ENCODE measurements at places on chromosomes 13 and 19.

- peak; percentile 68 for DNase-seq
Measured at GRCh38 chr19:51016798-51017683, 2.5 kb downstream of the KLK10 start.

- DNase-seq: no peak
Measured at GRCh38 chr13:111259058-111259457, 61.4 kb upstream of the TEX29 start.

GRCh38 chr13:40170091-40170490 lies 496.4 kb downstream of the FOXO1 start:
- no peak for DNase-seq

DNA sequence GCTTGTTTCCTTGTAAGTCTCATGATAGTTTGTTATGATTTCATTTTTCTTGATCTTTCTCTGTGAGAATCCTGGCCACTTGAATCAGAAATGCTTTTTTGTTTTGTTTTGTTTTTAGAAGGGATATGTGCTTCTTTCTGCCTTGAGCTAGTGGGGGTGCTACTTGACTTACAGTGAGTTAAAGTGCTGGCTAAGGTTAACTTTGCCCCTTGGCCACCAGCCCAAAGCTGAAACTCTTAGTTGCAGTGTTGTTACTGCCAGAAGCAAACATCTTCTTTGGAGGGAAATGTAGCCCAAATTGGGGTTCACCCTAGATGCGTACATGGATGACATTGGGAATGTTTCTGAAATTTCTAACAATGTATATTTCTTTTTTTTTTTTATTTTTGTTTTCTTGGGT lies 57.4 kb downstream of the TDRD3 start:
- no peak for DNase-seq

- no peak for DNase-seq
Measured at GRCh38 chr13:92727118-92727517, 499.5 kb upstream of the GPC6 start.

DNA sequence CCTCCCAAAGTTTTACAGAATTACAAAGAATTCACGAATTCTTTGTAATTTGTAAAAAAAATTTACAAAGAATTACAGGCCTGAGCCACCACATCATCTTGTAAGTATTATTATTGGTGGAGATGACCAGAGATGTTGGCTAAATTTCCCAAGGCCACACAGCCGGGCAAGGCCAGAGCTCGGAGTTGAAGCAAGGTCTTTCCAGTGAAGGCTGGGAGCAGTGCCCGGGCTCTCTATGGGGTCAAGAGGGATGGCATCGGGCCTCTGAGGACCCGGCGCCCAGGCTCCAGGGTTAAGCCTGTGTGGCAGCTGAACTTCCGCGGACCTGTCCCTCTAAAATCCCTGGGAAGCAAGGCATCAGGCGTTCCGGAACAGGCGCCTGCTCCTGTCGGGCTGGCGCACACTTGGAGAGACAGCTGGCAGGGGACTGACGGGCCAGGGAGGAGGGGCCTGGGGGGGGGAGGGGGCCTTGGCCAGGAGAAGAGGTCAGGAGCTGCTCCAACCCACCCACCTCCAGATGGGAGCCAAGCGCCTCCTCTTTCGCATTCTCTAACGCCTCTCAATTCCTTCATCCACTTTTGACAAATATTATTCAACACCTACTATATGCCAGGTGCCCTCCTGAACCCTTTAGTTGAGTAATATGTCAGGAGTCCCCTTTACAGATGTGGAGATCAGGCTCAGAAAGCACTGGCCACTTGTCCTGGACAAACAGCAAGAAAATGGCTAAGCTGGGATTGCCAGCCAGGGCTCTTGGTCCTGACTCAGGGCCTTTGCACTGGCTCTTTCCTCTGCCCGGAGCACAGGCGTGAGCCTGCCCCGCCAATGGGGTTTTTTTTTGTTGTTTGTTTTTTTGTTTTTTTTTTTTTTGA lies 36.8 kb upstream of the SEMA6B start:
- DNase-seq: no peak

DNA sequence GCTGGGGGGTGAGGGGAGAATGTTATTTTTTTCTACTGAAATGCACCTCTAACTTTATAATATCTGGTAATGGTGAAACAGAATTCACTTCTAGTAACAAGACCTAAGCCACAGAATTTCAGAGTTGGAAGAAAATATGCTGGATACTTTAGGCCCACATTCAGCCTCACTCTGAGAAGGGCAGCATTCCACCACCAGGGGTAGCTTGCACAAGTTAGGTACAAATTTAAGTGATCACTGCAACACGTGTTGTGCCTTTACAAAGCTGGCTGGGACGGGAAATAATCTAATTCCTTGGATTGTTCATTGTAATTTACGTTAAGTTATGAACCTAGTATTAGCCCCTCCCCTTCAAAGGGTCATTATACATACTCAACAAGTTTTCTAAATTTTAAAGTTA lies 192.3 kb downstream of the RGCC start:
- DNase-seq: no peak

DNA sequence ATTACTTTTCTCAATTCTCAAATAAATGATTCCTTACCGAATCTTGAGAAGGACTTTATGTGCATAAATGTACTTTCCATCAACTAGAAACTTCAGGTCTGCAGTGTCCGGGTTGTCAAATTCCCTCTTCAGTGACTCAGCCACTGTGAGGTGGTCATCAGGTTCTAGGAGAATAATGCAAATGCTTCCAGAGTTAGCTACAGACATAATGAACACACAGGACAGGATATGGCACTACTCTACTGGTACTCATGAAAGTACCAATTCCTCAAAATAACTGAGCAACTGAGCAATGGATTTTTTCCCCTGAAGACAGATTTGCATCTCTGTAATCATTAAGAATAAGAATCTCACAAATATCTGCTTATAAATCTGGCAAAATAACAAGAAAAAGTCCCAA lies 31.2 kb downstream of the RCBTB2 start:
- DNase-seq: no peak

- no peak for DNase-seq
Measured at GRCh38 chr13:33800646-33801186, 17.2 kb upstream of the RFC3 start.

GRCh38 chr19:58361900-58362271 lies 665 bp downstream of the ZNF497 start:
- peak; percentile 70 for DNase-seq

DNA sequence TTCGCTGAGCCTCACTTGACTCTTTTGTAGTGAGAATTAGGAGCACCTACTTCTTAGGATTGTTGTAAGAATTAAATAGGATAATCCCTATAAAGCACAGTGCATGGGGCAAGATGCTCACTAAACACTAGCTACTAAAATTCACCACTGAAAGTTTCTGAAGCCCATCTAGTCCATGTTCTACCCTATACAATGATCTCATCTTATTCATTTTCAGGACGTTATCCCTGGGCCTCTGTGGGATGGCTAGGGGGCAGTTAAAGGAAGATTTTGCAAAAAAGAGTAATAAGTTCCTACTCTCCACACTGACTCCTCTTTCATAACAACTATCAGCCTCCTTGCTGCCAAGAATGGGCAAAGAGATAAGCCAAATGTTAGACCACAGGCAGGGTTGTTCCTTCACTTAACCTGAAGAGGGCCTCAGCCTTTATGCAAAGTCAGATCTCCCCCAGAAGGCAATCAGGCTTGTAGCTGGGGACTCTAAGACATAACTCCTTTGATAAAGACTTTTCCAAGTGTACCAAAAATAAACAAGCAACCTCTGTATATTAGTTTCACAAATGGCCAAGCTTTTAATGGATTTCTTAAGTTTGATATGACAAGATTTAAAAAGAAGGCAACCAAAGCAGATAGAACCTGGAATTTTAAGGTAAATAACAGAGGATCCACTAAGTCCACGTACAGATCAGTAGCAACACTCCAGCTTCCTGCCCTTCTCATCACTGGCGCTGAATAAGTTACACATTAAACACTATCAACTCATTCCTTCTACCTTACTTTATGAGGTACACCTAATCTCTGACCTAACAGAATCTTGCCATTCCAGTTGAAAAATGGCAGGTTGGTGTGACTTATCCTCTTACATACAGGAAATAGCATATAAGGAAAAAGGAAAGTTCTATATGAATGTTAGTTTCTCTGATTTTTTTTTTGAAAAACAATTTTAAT lies 44.4 kb downstream of the ELF1 start:
- peak; percentile 43 for DNase-seq

DNA sequence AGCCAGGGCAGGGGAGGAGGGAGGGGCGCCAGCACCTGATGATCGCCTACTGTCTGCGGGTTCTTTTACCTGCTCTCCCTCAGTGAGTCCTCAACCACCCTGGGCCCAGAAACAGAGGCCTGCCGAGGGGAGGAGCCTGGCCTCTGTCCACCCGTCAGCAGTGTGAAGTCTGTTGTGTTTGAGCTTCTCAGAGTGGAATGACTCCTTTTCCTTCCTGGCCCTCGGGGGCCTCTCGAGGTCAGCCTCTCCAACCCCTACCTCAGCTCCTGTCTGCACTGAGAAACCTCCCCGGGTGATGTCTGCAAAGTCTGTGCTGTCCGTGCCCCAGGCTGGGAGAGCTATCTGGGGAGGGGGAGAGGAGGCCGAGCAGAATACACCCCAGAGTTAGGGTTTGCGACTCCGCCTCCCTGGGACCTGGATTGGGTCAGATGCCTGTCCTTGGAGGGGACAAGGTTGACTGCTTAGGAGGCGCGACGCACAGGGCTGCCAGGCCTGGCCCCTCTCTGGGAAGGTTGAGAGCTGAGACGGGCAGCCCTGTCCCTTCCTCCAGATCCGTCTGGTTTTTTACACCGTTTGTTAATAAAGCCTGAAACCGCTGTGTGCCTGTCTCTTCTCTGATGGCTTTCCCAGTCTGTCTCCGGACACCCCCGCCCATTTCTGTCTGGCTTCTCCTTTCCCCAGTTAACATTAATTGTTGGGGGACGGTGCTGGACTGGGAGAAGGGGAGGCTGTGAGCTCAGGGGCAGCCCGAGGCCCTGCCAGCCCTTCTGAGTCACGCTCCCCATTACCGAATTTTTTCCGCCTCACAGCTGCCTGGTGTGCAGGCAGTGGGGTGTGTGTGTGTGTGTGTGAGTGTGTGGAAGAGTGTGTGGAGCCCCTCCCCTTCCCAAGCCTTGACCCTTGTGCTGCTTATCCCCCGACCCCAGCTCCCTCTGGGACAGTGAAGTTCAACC lies 989 bp upstream of the SSC5D start:
- DNase-seq: peak; percentile 94

DNA sequence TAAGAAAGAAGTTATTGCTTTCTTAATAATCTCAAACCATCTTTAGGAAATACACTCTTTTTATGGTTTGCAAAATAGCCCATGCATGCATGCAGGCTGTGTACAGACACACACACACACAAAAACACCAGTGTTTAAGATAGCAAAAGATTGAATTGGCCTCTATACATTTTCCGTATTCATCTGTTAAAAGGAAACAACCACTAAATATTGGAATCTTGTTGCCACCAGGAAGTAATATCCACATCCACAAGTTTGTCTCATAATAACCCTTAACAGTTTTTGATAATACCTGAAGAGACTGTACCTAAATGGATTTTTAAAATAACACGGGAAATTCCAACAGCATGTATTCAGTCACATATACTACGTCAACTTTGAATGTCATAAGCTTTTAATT lies 7.3 kb upstream of the MAB21L1 start:
- no peak for DNase-seq

- peak; percentile 69 for DNase-seq
Measured at GRCh38 chr13:111460548-111461444, 140.4 kb downstream of the TEX29 start.

DNA sequence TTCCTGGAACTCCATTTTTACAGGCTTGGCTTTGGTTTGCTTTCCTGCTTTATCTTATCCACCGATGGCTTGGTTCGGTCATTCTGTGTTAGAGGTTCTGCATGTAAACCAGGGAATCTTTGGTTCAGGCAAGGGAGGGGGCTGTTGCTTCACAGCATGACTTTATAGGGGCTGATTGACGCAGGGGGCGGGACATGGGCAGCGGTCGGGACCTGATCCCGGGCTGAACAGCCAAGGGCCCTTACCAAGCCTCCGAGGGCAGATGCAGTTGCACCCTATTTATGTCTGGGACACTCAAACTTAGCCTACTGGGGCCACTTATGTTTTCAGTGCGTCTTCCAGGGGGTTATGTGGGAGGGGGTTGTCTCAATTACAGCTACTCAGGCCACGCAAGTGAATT lies 312.4 kb downstream of the ZNF536 start:
- no peak for DNase-seq

DNA sequence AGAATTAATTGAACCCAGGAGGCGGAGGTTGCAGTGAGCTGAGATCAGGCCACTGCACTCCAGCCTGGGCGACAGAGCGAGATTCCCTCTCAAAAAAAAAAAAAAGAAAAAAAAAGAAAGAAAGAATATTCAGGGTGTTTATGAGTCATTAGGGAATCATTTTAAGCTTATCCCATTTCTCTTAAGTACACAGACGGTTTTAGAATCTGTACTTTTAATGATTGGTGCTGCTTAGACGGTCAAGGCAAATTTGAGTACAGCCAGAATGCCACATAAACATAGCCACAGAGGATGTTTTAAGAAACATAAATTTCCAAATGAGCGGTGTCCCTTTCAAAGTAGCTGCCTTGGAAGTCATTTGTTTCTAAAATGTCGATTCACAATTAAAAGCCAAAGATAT lies 2.6 kb downstream of the SPRYD7 start:
- no peak for DNase-seq

GRCh38 chr13:88115976-88116375 lies 444.8 kb downstream of the SLITRK5 start:
- no peak for DNase-seq

DNA sequence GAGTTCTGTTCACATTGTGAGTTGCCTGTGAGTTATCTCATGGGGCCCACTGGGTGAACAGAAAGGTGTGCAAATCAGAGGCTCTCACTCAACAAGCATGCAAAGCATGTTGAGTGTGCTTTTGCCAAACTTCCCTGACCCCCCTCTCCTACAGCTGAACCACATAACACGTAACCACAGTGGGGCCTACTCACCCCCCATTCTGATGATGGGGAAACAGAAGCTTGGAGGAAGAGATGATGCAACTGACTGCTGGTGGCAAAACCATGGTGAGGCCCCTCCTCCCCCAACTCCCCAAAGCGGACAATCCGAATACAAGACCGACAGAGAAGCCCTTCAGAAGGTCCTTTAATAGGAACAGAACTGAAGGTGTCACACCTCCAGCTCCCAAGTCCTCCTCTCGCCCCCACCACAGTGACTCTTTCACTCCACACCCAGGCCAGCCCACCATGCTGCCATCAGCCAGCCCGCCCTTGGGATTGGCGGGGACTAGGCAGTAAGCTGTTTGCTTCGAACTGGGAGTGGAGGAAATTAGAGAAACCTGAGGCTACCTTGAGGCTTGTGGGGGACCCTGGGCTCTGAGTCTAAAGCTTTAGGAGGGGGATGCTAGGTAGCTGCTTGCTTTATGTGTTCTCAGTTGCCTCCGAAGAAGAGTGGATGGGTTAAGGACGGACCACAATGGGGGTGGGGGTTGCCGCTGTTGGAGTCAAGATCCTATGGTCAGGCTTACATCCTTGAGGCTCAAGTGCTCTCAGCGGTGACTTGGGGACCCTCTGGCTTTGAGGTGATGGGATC lies 3.8 kb downstream of the ZNF784 start:
- DNase-seq: no peak

All from AG08396 (cell line).